CD4-positive, alpha-beta T cell (primary cell): ENCODE measurements at places on chromosomes 2 and 18. TPM values are rescaled to one million over a fixed set of nuclear protein-coding genes. Genes with fewer than 3 reads are reported as not detected.

DNA sequence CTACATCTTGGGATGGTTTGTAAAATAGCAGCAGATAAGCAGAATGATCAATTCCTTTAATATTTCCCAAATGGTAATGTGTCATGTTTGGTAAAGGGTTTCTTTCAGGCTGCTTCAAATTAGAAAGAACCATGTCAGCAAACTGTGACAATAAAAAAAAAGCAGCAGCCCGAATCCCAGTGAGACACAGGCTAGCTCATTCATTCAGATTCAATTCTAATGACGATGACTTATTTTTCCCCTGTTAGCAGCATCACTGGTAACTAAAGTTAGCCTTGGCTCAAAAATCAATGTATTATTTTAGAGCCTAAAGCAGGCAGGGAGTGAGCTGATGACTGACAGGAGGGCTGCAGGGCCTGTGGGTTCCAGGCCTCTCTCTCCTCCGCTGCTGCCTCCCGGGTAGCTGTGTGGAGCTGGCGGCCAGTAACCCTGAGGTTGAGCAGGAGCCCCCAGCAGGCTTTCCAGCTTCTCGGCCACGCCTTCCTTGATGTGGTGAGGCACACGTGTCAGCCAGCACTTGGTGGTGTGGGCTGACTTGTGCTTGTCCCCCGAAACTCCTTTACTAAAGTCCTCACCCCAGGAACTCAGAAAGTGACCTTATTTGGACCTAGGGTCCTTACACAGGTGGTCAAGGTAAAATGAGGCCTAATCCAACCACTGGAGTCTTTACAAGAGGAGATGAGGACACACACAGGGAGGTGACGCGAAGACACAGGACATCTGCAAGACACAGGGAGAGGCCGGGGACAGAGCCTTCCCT, 120.5 kb upstream of the HS6ST1 start:
- no peak overlapping the region for H3K4me3 ChIP-seq
- H3K36me3 ChIP-seq: no peaks in the 10 kb centered on the region
- H3K27me3 ChIP-seq: no peaks in the 10 kb centered on the region
- no peak overlapping the region for H3K27ac ChIP-seq
- DNase-seq: no peak

- no peaks in the 10 kb centered on the region for H3K27me3 ChIP-seq
- H3K4me3 ChIP-seq: no peak overlapping the region
- H3K36me3 ChIP-seq: no peaks in the 10 kb centered on the region
- DNase-seq: no peak
- no peak overlapping the region for H3K27ac ChIP-seq
- H3K4me1 ChIP-seq: no peaks in the 10 kb centered on the region
Observed at GRCh38 chr2:46779447-46779941, 136.1 kb downstream of the MCFD2 start.

DNA sequence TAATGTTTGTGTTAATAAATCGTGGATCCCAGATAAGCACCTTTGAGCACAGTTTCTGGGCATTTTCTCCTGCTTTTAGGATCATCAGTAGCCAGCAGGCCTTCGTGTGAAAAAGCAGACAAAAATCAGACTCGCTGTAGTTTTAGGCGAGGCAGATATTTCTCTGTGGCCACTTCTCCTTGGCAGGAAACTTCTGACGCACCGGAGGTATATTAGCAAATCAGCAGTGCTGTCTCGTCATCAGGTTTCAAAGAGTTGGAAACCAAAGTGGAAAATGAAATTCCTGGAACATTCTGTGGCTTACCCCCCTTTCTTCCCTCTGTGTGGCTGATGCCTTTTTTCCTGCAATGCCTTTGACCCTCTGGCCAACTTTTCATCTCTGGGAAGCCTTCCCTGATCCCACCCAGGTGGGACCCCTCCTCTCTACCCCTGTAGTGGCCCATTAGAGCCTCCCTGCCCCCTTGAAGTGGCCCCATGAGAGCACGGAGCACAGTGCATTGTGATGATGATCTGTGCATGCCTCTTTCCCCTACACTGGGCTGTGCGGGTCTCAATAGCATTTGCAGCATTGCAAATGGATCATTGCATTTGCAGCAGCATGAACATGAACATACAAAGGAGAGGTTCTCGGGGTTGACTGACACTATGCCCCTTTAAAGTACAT, 93.3 kb downstream of the RNF144A start:
- H3K36me3 ChIP-seq: peaks cover 11% of the 10 kb centered on the region
- peaks cover 8% of the 10 kb centered on the region for H3K4me1 ChIP-seq
- no peak for DNase-seq
- H3K4me3 ChIP-seq: no peak overlapping the region

- no peak overlapping the region for H3K4me3 ChIP-seq
- no peaks in the 10 kb centered on the region for H3K4me1 ChIP-seq
- no peaks in the 10 kb centered on the region for H3K27me3 ChIP-seq
- DNase-seq: no peak
- H3K36me3 ChIP-seq: no peaks in the 10 kb centered on the region
Observed at GRCh38 chr2:225761396-225761795, 361.9 kb downstream of the NYAP2 start.

GRCh38 chr18:57951117-57951796, 92.8 kb upstream of the NEDD4L start:
- no peak for DNase-seq
- H3K4me3 ChIP-seq: no peak overlapping the region
- no peak overlapping the region for H3K27ac ChIP-seq
- H3K4me1 ChIP-seq: no peaks in the 10 kb centered on the region
- H3K27me3 ChIP-seq: peaks cover 3% of the 10 kb centered on the region
- no peaks in the 10 kb centered on the region for H3K36me3 ChIP-seq

DNA sequence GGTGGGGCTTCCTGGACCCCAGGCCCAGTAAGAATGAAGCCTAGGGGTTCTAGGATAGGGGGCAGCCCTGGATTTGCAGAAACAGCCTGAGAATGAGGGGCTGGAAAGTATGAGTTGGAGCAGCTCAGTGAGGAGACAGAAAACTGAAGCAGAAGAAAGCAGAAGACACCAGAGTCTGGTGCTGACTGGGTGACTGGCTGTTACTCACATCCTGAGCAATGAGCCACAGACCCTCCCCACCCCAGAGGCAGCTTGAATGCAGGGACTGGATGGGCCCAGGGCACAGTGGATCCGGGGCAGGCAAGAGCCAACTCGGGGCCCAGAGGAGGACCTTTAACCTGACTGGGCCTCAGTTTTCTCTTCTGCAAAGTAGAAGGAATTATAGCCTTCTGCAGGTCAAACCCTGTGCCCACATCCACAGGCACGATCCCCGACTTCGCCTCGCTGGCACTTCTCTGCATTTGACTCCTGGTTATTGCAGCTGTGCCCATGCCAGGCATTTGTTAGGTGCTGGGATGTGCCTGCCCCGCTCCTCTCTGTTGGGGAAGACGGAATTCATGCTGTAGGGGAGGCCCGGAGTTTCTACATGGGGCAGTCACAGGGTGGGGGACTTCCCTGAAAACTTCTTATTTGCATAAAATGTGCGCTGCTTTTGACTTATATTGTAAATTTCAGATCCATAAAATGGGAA, 8.5 kb downstream of the STEAP3 start:
- no peaks in the 10 kb centered on the region for H3K27me3 ChIP-seq
- no peak overlapping the region for H3K4me3 ChIP-seq
- H3K27ac ChIP-seq: no peak overlapping the region
- no peaks in the 10 kb centered on the region for H3K4me1 ChIP-seq
- no peak for DNase-seq
- H3K36me3 ChIP-seq: no peaks in the 10 kb centered on the region

The TAF1B gene
- 9.9 TPM for total RNA-seq

The UPP2 gene
- total RNA-seq: not detected

The RAB6D gene
- total RNA-seq: not detected

The BCL2 gene
- 40.1 TPM for total RNA-seq
